ENCODE measurements at places on chromosomes 1 and 21.

- DNase-seq, result no peak
Observed at GRCh38 chr1:10941891-10942541, 70.4 kb upstream of the TARDBP start.

DNA sequence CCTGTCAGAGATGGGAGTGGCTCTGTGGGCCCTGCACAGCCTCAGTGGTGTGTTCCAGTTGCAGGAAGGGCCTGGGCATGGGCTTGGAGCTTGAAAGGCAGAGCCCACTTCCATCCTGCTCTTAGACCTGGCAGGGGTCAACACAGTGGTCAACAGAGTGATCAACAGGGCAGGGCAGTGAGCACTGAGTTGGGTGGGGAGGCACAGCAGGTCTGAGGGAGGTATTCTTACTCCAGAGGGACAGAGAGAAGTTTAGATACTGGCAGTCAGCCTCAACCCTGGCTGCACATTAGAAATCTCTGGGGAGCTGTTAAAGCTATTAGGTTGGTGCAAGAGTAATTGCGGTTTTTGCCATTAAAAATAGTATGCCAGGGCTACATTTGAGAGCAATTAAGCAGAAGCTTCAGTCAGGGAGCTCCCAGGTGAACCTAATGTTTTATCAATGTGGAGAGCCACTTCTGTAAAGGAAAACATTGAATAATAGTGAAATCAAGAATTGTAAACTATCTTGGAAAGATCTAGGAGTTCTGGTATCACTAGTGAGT lies 37.7 kb downstream of the SH3BGR start:
- DNase-seq, result no peak

DNA sequence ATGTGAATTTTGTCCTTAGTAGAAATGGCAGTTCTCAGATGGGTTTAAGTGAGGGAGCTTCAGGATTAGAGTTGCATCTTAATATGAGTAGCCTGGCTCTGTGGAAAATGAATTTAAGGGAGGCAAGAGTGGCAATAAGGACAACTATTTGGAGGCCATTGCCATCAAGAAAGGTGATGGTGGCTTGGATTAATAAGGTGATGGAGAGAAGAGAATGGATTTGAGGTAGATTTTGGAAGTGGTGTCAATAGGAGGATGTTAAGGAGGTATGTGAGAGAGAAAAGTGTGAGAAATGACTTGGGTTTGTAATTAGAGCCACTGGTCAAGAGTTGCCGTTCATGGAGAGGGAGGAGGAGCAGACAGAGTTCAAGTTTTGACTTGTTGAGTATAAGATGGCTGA lies 16.3 kb downstream of the CLIC4 start:
- no peak for DNase-seq

GRCh38 chr1:225914947-225915346 lies 9.1 kb downstream of the PYCR2 start:
- DNase-seq, result no peak

DNA sequence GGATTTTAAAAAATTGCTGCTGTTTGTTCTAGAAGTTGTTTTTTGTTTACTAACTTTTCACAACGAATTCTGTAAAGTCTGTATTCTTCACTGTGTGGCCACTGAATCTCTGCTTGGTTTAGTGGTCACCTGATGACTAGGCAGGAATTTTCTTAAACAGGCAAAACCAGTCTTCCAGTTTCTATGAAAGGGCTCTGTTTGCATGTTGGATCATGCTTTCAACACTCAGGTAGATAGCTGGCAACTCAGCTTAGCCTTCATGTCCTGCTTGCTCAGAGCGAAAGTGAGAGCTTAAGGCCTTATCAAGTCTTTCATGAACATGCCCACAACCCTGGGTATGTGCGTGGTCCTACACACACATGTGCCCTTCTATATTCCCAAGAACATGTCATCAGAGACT lies 52.4 kb upstream of the CCDC190 start:
- no peak for DNase-seq

- DNase-seq, result no peak
Observed at GRCh38 chr21:17548262-17548661, 35.4 kb downstream of the CXADR start.

DNA sequence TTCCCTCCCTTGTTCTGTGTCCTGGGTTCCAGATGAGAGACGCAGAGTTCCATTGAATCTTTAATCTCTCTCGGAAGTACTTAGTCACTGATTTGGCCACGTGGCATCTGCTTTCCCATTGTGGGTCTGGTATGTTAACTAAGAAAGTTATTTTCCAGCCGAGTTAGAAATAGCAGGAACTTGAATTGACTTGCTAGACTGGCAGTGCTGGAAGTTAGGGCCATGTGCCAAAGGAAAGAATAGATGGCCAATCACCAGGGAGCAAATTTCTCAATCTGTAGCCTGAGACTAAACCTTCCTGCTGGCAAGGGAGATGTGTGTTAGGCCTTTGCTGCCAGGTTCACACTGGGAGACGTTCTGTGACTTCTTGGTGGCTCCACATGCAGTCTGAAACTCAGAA lies 24.2 kb upstream of the SLFNL1 start:
- DNase-seq, result no peak

GRCh38 chr1:159653201-159653600 lies 61.2 kb downstream of the CRP start:
- peak; percentile 16 for DNase-seq

GRCh38 chr1:232260861-232261260 lies 369.1 kb downstream of the SIPA1L2 start:
- no peak for DNase-seq

GRCh38 chr1:19053486-19053885 lies 97.0 kb upstream of the IFFO2 start:
- DNase-seq, result no peak

DNA sequence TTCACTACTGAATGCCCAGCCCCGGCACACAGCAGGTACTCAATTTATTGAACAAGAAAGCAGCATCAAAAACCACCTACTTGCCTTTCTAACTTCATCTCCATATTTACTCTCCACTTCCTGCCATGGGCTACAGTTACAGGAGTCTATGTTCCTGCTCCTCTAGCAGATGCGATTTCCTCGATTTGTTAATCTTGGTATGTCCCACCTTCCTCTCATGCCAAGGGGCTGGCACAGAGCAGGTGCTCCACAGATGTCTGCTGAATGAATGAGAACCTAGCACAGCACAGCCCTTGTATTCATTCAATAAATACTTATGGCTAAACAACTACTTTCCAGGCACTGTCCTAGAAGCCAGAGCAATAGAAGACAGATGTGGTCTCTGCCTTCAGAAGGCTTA lies 12.2 kb downstream of the PAFAH2 start:
- no peak for DNase-seq

- DNase-seq, result no peak
Observed at GRCh38 chr1:36699113-36699911, 216.6 kb upstream of the CSF3R start.

- no peak for DNase-seq
Observed at GRCh38 chr1:44537956-44538355, 132.9 kb downstream of the RNF220 start.

GRCh38 chr1:7199077-7199779 lies 414.0 kb downstream of the CAMTA1 start:
- DNase-seq, result no peak

DNA sequence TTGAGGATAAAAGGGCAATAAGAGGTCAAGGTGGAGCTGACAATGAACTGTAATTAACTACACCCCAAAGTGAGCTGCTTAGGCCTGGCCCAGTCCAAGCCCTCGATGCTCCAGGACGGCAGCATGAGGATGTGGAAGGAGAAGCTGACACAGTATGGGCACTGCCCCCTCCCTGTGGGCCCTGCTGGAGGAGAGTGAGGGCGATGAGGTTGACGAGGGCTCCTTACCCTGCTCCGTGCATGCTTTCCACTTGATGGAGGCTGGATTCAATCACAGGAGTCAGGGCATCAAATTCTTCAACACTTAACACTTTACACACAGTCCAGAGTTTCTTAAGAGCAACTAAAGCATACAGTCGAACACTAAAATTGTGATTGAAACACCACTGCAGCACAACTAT lies 32.4 kb downstream of the COA6 start:
- no peak for DNase-seq

DNA sequence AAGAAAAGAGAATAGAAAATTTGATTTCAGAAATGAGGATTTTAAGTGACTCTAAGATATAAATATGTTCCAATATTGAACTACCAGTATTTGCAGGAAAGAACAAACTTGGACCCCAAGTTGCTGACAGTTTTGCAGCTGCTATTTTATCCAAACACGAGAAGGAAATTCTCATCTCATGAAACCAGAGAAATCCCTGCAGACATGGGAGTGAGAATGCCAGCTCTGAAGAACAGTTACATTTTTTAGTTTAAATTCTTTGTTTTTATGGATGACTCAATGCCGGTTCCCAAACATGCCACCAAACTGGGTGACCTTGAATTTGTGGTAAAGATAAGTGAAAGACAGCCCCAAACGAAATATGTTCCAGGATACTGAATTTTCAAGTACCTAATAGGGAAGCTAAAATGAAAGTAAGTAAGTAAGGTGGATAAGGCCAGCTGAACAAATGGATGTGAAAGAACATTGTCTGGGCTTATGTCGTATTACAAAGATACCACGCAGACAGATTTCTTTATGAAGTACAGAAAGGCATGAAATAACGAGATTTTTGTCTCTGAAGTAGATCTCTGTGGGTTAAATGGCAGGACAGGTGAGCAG lies 19.9 kb downstream of the TLR5 start:
- DNase-seq, result no peak
